Natural killer cell treated with Interleukin-12 subunit alpha and Interleukin-12 subunit beta and Interleukin-15 and Interleukin-18, amount 100 ng/mL, for 72 hours (primary cell): ENCODE measurements at places on chromosomes 6 and 20. TPM values are rescaled to one million over a fixed set of nuclear protein-coding genes. Genes with fewer than 3 reads are reported as not detected.

The TULP1 gene
- not detected for total RNA-seq

The NR2E1 gene
- not detected for total RNA-seq

The HDAC2 gene
- total RNA-seq = 72.2 TPM

The DZANK1 gene
- 2.2 TPM for total RNA-seq

DNA sequence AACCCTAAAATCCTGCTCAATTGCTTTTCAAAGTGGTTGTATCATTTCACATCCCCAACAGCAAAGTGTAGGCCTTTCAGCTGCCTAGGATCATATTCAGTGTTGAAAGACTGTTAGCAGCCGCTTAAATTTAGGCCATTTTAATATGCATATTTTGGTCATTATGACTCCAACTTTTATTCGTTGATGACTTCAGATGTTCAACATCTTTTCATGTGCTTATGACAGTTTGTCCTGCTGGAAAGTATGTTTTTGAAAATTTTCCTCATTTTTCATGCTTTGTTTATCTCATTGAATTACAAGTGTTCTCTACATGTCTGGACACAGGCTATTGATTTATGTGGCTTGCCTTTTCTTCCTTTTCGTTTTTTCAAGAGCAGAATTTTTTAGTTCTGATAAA lies 244.0 kb downstream of the THBS2 start:
- H3K27me3 ChIP-seq = peaks cover 12% of the 10 kb centered on the region
- no peak overlapping the region for H3K27ac ChIP-seq
- no peaks in the 10 kb centered on the region for H3K4me1 ChIP-seq
- DNase-seq = no peak

GRCh38 chr20:689947-690346 lies 14.3 kb upstream of the SCRT2 start:
- H3K4me3 ChIP-seq = no peak overlapping the region
- H3K36me3 ChIP-seq = no peaks in the 10 kb centered on the region
- peaks cover 20% of the 10 kb centered on the region for H3K27me3 ChIP-seq

- H3K27ac ChIP-seq = no peak overlapping the region
- DNase-seq = no peak
- H3K4me3 ChIP-seq = no peak overlapping the region
- H3K36me3 ChIP-seq = no peaks in the 10 kb centered on the region
Observed at GRCh38 chr20:57780398-57780797, 70.6 kb upstream of the PMEPA1 start.

- H3K4me3 ChIP-seq = no peak overlapping the region
- no peaks in the 10 kb centered on the region for H3K4me1 ChIP-seq
- no peaks in the 10 kb centered on the region for H3K36me3 ChIP-seq
- peaks cover 29% of the 10 kb centered on the region for H3K27me3 ChIP-seq
- no peak for DNase-seq
- no peak overlapping the region for H3K27ac ChIP-seq
Observed at GRCh38 chr6:13952101-13952500, 27.3 kb downstream of the RNF182 start.

- DNase-seq = no peak
- H3K36me3 ChIP-seq = no peaks in the 10 kb centered on the region
- H3K27ac ChIP-seq = no peak overlapping the region
- H3K4me1 ChIP-seq = no peaks in the 10 kb centered on the region
- peaks cover 15% of the 10 kb centered on the region for H3K27me3 ChIP-seq
Observed at GRCh38 chr20:48146877-48147276, 361.6 kb upstream of the SULF2 start.

- H3K27ac ChIP-seq = no peak overlapping the region
- DNase-seq = no peak
- peaks cover 11% of the 10 kb centered on the region for H3K4me1 ChIP-seq
- H3K27me3 ChIP-seq = no peaks in the 10 kb centered on the region
Observed at GRCh38 chr6:161361529-161361928, 87.7 kb upstream of the AGPAT4 start.

- peaks cover 22% of the 10 kb centered on the region for H3K4me1 ChIP-seq
- H3K27ac ChIP-seq = no peak overlapping the region
- H3K27me3 ChIP-seq = peaks cover 2% of the 10 kb centered on the region
- H3K4me3 ChIP-seq = no peak overlapping the region
- DNase-seq = no peak
- H3K36me3 ChIP-seq = no peaks in the 10 kb centered on the region
Observed at GRCh38 chr6:72649032-72649984, 27.4 kb downstream of the KCNQ5 start.

- no peak overlapping the region for H3K27ac ChIP-seq
- no peak for DNase-seq
- H3K36me3 ChIP-seq = no peaks in the 10 kb centered on the region
- no peak overlapping the region for H3K4me3 ChIP-seq
- no peaks in the 10 kb centered on the region for H3K27me3 ChIP-seq
Observed at GRCh38 chr20:24736844-24737211, 212.2 kb upstream of the CST7 start.
